Astrocyte (in vitro differentiated cells and primary cell): ENCODE measurements at places on chromosomes 11 and 22. TPM values are rescaled to one million over a fixed set of nuclear protein-coding genes. Genes with fewer than 3 reads are reported as not detected.

The MMP13 gene
- 1.2 and 3.9 TPM in 2 replicates for total RNA-seq

The CHRNA10 gene
- 1.5 and 2.1 TPM in 2 replicates for total RNA-seq

The NAALADL1 gene
- total RNA-seq, result not detected in 2 replicates

The KRTAP5-11 gene
- not detected in 2 replicates for total RNA-seq

The TMEM138 gene
- 32.9 and 36.8 TPM in 2 replicates for total RNA-seq

The CRYAB gene
- total RNA-seq, result 4.1 and 5.7 TPM in 2 replicates

The CASP5 gene
- total RNA-seq, result not detected in 2 replicates

The NPAS4 gene
- total RNA-seq, result 0.20 and 0.50 TPM in 2 replicates

The HBE1 gene
- not detected in 2 replicates for total RNA-seq

The NAGA gene
- total RNA-seq, result 8.9 TPM in 2 replicates

The SLC17A6 gene
- total RNA-seq, result not detected in 2 replicates

The MAJIN gene
- not detected in 2 replicates for total RNA-seq

The CTSW gene
- total RNA-seq, result not detected in 2 replicates

DNA sequence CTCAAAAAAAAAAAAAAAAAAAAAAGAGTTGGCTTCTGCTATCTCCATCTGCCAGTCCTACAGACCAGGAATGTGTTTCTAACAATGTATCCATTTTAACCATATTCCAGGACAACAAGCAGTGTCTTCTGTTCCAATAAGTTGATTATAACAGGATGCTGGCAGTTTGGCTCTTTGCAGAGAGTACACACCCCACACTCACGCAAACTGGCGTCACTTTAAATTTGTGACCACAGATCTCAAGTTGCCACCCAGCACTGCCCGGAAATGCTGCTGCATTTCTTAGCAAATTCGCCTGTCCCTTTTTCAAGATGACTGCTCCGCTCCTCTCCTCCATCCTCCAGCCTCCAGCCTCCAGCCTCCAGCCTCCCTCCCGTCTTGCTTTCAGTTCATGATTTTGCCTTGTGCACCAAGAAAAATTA lies 44.3 kb downstream of the SCGB1A1 start:
- no peak for DNase-seq

- DNase-seq, result peak; percentile 41
These were observed 1.2 kb upstream of the HSPA8 start for GRCh38 chr11:123062892-123063825.

DNA sequence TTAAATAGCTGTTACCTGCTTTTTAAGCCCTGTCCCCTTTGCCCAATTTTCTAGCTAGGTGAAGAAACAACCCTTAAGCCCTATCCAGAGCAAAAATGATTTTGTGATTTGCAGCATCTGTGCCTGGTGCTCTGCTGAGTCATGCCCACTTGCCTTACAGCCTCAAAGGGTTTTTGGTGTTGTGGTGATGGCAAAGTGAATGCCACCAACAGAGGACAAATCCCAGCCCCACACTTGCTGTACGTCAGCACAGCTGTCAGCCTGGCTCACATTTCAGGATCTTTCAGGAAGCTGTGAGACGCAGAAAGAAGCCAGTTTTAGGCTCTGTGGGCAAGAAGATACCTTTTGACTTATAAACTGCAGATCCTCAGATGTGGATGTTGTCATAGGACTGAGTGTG lies 401.7 kb downstream of the TENM4 start:
- DNase-seq, result no peak

DNA sequence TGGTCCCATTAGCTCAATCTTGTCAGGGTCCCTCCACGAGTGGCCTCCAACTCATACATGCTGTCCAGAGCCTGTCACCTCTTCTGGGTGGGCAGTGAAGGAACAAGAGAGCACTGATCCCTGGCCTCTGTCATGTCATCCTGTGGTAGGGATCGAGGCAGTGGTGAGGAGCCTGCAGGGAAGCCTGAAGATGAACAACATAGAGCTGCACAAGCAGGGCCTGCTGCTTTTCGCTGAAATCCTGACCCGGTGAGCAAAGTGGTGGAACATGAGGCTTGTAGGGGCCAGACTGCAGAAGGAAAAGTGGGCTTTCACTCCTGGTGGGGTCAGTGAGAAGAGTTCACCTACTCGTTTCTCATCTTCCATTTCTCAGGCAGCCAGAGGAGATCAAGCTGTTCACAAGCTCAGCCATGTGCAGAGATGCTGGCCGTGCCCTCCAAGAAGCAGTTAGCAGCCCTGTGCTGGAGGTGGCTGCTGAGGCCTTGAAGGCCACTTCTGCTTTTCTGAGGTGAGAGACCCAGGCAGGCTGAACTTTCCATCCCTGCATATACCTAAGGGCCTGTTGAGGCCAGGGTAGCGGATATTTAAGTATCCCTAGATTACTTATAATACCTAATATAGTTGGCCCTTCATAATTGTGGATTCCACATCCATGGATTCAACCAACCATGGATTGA lies 32.9 kb downstream of the MEI1 start:
- no peak for DNase-seq

DNA sequence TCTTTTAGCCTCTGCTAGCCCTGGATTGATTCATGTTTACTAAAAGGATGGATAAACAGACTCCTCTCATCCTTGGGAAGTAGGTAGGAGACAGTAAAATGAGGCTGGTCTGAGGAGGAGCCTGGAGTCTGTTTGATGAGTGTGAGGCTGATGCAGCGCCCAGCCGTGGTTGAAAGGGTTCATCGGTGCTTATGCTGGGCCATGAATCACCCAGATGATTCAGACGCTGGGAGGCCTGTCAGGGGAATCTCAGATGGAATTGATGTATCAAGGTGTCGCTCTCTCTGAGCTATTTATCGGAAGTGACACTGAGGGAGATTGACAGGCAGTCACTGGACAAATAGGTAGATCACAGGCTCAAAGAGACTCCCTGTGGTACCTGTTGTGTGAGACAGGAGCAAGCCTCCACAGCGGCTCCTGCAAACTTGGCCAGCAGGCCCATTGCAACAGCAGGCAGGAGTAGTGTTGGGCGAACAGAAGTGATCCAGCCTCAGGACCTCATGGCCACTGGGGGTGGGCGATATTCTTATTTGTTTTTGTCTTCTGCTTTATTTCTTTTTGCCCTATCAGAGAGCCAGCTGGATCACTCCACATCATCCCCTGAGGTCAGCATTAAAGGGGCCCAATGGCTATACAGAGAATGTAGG lies 109.9 kb upstream of the CADM1 start:
- DNase-seq, result peak; percentile 77

DNA sequence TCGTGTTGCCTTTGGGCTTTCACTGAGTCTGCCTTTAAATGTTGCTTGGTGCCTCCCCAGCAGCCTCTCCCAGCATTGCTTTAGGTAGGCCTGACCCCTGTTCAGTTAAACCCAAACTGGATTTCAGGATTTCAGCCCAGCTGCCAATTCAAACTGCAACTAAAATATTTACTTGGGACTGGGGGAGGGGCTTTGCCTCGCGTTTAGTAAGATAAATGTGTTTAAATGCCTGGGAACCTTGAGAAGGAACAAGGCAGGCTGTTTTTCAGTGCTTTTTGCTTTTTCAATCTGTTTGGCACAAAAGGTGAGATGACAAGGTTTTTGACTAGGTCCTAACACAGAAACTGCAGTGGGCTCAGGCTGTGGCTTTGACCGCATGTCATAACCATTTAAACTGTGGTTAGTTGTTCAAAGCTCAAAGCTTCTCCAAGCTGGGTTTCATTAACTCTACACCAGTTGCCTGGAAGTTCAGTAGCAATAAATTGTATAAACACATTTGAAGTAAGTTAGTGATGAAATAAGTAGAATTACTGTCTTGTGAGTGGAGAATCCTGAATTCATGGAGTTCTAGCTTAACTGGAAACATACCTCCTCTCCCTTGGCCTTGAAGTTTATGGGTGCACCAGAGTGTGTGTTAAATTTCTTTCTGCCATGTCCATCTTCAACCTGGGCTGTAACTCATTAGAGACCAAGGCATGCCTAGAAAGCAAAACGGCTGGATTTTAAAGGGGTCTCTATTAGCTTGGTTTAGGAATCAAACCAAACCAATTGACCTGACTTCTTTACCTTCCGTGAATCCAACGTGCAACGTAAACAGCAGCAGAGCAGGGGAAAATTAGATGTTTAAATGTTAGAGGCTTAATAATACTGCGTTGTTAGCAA lies 3.6 kb downstream of the PKNOX2 start:
- DNase-seq, result peak; percentile 93

DNA sequence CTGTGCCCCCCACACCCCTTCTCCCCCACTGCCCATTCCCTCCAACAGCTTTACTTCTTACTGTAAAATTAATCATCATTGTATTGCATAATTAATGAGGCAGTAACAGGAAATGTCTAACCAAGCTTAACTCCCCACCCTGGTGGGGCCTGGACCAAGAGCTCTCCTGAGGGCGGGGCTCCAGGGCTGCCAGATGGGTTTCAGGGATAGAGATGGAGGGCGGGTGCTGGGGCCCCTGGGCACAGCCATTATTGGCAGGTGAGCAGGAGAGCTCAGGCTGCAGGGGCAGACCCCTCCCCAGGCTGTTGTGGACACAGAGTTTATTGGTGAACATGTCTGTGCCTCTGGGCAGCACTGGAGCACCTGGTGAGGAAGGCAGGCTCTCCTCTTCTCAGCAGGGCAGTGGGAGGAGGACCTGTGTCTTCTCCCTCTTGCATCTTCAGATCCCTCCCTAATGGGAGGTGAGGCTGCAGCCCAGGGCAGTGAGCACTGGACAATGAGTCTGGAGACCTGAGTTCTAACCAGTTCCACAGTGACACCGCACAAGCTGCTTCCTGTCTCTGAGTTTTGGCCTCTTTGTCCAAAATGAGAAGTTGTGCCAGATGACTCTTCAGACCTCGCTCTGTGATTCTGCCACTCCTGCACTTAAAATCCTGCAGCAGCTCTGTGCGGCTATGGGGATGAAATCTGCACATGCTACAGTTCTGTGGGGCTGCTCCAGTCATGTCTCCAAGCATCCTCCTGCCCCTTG lies 233.3 kb downstream of the CEP164 start:
- no peak for DNase-seq

DNA sequence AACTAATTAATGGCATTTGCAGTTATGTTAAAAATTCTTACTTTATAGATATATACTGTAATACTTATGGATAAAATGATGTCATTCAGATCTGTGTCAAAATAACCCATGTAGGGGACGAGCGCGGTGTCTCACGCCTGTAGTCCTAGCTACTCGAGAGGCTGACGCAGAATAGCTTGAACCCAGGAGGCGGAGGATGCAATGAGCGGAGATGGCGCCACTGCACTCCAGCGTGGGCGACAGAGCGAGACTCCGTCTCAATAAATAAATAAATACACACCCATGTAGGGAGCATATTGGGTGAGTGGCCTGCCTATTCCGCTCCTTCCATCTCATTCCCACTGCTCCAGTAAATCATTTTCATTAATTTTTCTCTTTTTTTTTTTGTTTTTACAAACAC lies 7.1 kb downstream of the SNU13 start:
- no peak for DNase-seq

DNA sequence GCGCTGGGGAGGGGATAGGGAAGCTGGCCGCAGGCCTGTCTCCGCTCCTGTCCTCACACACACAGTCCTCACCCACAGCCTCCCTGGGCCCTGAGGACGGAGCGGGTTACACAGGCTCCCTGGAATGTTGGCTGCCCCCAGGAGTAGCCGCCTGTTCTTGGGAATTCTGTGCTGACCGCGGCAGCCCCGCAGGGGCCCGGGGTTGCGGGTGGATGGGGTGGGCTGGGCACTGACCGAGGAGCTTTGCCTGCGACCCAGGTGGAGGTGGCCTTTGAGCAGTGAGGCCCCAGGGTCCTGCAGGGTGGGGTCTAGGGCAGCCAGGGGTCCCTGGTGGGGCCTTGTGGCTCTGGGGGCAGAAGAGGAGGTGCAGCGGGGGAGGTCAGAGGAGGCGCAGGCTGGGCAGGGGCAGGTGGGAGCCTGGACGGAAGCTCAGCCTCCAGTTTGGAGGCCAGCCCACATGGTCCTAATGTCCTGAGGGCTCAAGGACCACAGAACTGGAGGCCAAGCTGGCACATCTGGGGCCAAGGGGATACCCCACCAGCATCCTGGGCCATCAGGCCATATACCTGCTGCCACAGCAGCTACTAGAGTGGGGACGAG lies 6.6 kb upstream of the MRGPRG start:
- no peak for DNase-seq

DNA sequence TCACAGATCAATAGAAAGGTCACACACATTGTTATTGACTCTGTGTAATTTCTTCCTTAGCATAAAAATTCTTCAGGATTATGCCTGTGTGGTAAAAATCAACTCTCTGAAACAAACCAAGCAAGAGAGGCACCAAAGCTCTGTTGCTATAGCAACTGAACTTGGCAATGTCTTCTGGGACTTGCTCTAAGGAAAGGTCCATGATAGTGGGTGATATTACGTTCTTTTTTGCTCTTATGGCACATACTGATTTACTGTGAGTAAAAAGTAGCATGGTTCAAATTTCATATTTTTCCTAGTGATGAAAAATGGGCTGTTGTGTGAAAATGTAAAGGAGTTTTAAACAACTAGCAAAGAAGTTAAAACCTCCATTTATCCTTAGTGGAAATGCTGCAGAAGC lies 66.4 kb downstream of the SVIP start:
- DNase-seq, result no peak

GRCh38 chr11:66492161-66492865 lies 12.1 kb downstream of the DPP3 start:
- peak; percentile 53 for DNase-seq

GRCh38 chr11:126578426-126578825 lies 222.9 kb downstream of the ST3GAL4 start:
- no peak for DNase-seq

GRCh38 chr11:235609-235996 lies 539 bp downstream of the SIRT3 start:
- no peak for DNase-seq

GRCh38 chr11:122634501-122634900 lies 21.0 kb upstream of the UBASH3B start:
- peak; percentile 44 for DNase-seq

- DNase-seq, result no peak
These were observed 109.6 kb upstream of the B3GAT1 start for GRCh38 chr11:134521452-134522289.

DNA sequence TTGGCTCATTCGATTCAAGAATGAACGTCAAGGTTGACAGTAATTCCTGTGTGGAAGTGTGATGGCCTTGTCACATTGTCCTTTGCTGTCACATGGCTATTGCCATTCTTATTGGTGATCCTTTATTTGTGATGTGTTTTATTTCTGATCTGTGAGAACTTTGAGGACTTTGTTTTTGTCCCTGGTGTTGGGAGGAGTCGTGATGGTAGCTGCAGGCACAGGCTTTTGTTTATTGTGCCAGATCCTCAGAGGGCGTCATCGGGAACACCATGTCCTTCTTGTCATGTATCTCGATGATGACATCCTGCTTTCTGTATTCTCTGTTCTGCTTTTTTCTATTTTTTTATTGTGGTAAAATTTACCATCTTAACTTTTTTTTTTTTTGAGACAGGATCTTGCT lies 5.6 kb downstream of the PICK1 start:
- no peak for DNase-seq

GRCh38 chr11:71266114-71266833 lies 13.9 kb upstream of the SHANK2 start:
- DNase-seq, result no peak

DNA sequence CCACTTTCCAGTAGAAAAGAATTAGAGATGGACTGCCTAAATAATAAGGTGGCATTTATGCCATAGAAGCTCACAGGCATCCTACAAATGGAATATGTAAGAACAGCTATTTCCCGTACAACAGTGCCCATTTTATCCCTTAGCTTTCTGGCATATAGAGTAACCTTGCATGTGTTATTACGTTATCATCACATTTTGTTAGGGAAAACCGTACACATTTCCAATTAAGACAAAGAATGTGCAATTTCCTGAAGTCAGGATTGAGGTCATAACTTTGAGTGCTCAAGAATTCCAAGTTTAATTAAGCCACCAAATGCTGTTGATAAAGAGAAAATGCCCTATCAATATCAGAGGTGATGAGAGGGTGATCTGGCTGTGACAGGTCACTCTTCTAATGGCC lies 58.9 kb downstream of the LDLRAD3 start:
- DNase-seq, result no peak

GRCh38 chr11:37724315-37724714 lies 1126.3 kb upstream of the RAG2 start:
- DNase-seq, result peak; percentile 24
